ENCODE measurements at places on chromosomes 1 and 21. TPM values are rescaled to one million over a fixed set of nuclear protein-coding genes. Genes with fewer than 3 reads are reported as not detected.

- no peak for DNase-seq
Measured at GRCh38 chr1:39167632-39168209, 36.8 kb upstream of the MACF1 start.

- no peak for DNase-seq
Measured at GRCh38 chr1:228456252-228457016, 30.7 kb upstream of the RNF187 start.

DNA sequence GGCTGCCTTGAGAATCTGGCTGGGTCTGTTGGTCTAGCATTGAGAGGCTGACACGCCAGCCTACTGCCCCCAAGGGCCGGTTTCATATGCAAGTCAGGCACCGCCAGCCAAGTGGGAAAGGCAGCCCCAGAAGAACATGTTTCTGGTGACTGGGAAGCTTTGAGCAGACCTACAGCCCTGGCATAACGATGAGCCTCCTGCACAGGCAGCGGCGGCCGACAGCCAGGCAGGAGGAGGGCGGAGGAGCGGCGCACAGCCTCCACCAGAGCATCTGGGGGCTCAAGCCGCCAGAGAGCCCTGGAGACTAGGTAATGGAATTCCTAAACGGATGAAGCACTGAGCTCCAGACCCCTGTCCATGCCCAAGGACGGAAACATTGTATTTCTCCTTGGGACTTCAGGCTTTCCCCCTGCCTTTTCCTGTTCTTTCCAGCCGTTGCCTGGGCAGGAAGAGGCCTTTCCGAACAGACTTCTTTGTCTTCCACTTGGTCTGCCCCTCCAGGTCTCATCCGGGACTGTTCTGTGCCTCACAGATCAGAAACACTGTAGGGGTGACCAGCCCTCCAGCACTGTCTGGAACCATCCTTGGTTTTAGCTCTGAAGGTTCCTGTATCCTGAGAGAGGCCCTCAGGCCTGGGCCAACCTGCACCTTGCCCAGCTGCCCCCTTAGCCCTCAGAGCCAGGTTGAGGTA is 59.5 kb downstream of the IRF2BP2 start:
- no peak for DNase-seq

- DNase-seq = no peak
Measured at GRCh38 chr1:153882296-153882912, 40.4 kb downstream of the GATAD2B start.

DNA sequence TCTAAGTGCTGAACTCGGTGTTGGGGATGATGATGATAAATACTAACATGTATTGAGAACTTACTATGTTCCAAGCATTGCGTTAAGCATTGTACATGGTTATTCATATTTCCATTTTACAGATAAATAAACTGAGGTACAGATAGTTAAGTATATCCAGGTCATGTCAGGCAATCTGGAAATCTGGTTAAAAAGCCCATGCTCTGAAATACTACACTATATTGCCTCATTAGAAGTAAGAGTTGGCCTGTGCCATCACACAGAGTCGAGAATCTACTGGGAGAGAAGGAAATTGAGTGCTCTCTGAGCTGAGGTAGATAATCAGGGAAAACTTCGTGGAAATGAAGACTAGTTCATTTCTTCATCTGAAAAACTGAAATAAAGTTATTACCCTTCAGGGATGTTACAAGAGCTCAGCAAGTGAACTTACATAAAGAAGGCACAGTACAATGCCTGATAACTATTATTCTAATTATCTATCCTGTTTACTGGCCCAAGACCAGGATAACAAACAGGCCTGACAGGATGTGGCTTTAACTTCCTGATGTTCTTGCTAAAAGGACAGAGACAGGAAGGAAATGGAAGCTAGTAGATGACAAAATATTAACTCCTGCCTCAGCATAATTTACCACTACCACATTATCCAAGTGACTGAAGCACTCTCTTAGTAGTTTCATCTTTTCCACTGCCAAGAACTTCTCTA is 85.6 kb downstream of the EPS15 start:
- DNase-seq = peak; percentile 20

DNA sequence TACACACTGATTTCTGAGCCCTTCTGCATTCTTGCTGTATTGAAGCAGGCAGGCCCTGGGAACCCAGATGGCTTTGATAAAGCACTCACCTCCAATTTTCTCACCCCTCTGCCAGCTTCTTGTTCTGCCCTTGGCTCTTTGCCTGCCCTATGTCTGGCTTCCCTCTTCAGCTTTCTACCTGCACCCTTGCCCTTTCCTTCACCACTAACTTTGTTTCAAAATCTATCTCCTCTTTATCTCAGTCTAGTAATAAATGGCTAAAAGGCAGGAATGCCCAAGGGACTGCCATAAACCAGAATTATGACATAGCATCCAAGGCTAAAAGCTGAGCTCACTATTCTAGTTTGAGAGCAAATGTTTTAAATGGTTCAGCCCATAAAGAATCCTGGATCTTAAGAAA is 178.7 kb downstream of the TNR start:
- DNase-seq = no peak

- no peak for DNase-seq
Measured at GRCh38 chr1:44077421-44077820, 41.2 kb upstream of the KLF17 start.

DNA sequence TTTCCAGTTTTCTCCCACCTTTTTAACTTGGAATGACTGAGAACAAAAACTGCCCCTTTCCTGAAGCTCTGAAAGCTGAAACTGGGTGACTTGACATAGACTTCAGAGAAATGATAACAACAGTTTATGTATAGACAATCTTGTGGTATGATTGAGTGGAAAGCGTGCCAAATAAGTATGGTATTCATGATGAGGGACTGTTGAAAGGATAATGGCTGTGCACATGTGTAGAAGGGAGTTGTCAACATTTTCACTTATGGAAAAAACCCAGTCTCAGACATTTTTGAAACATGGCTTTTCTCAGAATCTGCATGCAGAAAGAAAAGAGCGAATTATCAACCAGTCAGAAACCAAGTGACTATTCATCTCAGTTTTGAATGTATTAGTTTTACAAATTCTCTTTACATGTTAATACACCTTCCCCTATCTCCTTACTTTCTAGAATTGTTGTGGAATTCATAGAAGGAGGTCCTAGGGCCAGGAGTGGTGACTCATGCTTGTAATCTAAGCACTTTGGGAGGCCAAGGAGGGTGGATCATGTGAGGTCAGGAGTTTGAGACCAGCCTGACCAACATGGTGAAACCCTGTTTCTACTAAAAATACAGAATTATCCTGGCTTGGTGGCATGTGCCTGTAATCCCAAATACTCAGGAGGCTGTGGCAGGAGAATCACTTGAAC is 261.2 kb downstream of the S1PR1 start:
- no peak for DNase-seq

KRTAP19-1 gene
- not detected for total RNA-seq

CD34 gene
- not detected for total RNA-seq

SOX13 gene
- total RNA-seq = 41.4 TPM
